ENCODE measurements at places on chromosomes 1 and 21. TPM values are rescaled to one million over a fixed set of nuclear protein-coding genes. Genes with fewer than 3 reads are reported as not detected.

The DNAJC6 gene
- 1.7 TPM for total RNA-seq

The RHD gene
- not detected for total RNA-seq

The OR2T33 gene
- not detected for total RNA-seq

The KCNJ9 gene
- not detected for total RNA-seq

The RNU1-1 gene
- total RNA-seq = under 0.01 TPM

The BSND gene
- total RNA-seq = not detected

The HMGB4 gene
- not detected for total RNA-seq

The PBX1 gene
- total RNA-seq = 10.0 TPM

The SLAMF8 gene
- 5.3 TPM for total RNA-seq

The LRRN2 gene
- total RNA-seq = not detected

The PFKFB2 gene
- 12.6 TPM for total RNA-seq

The ZCCHC17 gene
- 15.6 TPM for total RNA-seq

The ITLN2 gene
- total RNA-seq = not detected

The CYP2J2 gene
- 11.6 TPM for total RNA-seq

The TRPM2 gene
- 2.3 TPM for total RNA-seq

The SNRNP40 gene
- total RNA-seq = 57.7 TPM

The GJB3 gene
- 266 TPM for total RNA-seq

The NUDT4B gene
- 7.4 TPM for total RNA-seq

The KRTAP10-12 gene
- total RNA-seq = not detected

The GUCA2A gene
- not detected for total RNA-seq

The FAM110D gene
- total RNA-seq = 0.57 TPM

The ZNF697 gene
- total RNA-seq = 5.4 TPM

The VANGL2 gene
- total RNA-seq = 24.4 TPM

The H6PD gene
- total RNA-seq = 65.5 TPM
